ENCODE measurements at places on chromosomes 2 and 18.

GRCh38 chr2:190804182-190804795, 76.3 kb upstream of the GLS start:
- no peak for DNase-seq

- DNase-seq = no peak
Measured at GRCh38 chr2:85851253-85852151, 37.3 kb downstream of the ST3GAL5 start.

DNA sequence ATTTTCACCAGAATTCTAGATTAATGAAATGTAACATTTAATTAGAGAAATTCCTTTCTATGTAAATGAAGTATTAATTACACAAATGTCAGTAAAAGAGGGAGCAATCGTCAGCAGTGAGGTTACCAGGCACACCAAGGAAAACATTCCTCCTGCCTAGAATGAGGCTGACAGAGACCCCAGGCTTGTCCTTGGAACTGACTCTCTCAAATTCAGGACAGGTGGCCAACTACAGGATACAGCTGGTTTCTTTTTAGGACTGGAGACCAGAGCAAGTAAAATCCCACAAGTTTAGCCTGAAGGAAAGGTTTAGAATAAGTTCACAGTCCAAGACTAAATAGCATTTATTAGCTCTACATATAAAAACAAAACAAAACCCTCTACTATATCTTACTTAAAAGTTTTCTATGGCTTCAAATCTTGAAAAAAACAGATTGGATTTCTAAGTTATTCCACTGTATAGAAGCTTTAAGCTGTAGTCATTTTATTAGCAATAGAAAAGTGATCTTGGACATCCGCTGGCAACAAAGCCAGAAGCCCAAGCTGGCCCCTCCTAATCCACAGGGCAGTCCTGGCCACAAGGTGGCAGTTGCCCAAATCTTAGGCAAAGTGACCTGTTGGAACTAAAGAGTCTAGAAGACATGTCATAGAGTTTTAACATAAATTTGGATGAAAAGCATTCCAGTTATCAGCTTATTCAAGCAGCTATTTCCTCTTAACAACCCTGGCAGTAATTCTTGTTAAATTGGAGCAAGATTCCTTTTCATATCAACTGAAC, 81.0 kb downstream of the SP3 start:
- DNase-seq = no peak

DNA sequence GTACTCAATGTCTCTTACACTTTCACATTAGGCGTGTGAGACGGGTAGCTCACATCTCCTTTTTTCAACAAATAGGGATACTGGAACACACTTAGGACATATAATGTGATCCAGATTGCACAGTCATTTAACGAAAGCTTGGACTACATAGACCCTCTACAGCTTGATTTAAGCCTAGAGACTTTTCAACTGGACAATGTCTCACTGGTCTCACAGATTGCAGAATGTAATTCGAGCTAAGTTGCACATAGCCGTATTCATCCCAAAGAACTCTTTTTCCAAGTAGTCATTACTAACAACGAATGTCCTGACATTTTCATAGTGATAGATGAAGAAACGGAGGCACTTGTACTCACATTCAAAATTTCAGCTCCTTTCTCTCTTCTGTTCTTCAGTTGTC, 612.1 kb downstream of the ZEB2 start:
- no peak for DNase-seq

DNA sequence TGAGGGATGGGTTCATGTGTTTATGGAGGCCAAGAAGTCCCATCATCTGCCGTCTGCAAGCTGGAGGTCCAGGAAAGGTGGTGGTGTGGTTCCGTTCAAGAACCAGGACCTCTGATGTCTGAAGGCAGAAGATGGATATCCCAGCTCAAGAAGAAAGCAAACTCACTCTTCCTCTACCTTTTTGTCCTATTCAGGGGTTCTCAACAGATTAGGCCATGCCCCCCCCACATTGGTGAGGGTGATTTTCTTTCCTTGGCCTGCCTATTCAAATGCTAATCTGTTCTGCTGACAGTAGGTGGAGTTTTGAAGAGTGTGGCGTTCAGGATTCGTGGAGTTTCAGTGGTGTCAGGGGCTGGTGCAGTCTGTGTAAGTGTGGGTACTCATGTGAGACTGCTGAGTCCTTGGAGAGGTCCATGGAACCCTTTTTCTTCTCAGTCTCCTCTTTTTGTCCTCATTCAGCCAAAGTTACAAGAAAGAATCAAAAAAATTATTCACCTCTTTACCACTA, 5.9 kb downstream of the MSL3B start:
- no peak for DNase-seq

Data from stimulated activated CD4-positive, alpha-beta T cell treated with anti-CD3 and anti-CD28 coated beads, TNF-alpha, amount 100 ng/mL, for 1 hour (primary cell).